ENCODE measurements at places on chromosomes 5 and 9.

DNA sequence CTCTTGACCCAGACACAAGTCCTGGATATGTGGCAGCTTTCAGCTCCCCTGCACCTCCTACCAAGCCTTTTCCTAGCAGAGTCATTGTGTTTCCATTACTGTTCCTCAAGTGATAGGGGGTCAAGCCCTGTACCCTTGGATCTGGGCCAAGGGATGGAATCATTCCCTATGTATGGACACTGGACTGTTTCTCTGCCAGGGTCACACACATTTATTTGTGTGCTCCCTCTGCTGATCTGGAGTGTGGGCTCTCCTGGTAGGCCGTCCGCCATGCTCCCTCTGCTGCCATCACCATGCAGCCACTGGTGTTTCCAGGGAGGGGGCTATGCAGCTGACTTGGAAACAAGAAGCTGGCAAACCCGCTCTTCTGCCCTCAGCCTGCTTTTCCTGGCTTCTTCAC, 9.5 kb downstream of the GM2A start:
- H3K4me3 ChIP-seq, result no peak overlapping the region
- H3K27ac ChIP-seq, result no peak overlapping the region
- no peak for DNase-seq
- peaks cover 37% of the 10 kb centered on the region for H3K36me3 ChIP-seq
- no peaks in the 10 kb centered on the region for H3K27me3 ChIP-seq
- H3K4me1 ChIP-seq, result peaks cover 13% of the 10 kb centered on the region

GRCh38 chr9:79719021-79719420, 147.3 kb downstream of the TLE4 start:
- H3K4me3 ChIP-seq, result no peak overlapping the region
- no peak overlapping the region for H3K27ac ChIP-seq
- H3K4me1 ChIP-seq, result no peaks in the 10 kb centered on the region
- no peaks in the 10 kb centered on the region for H3K27me3 ChIP-seq
- H3K36me3 ChIP-seq, result peaks cover 43% of the 10 kb centered on the region
- no peak for DNase-seq

- H3K36me3 ChIP-seq, result peaks cover 17% of the 10 kb centered on the region
- H3K4me1 ChIP-seq, result peaks cover 3% of the 10 kb centered on the region
- H3K4me3 ChIP-seq, result no peak overlapping the region
- no peak for DNase-seq
These were observed 58.5 kb downstream of the CSF2 start for GRCh38 chr5:132132138-132132537.

DNA sequence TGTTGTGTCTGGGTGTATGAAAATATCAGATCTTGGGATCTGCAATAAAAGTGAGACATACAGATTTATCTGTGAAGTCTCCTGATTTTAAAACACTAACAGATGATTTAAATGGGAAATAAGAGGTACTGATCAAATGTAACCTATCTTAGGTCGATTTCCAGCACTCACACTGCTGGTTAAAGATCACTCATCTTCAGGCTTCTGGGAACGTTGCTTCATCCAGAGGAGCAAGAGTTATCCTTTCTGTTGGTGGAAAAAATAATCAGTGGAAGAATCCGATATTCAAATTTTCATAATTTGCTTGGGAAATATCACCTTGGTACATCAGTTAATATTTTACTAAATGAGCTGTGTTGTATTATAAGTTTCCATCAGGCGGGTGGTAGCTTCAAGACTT, 876.8 kb upstream of the WWC1 start:
- no peak overlapping the region for H3K27ac ChIP-seq
- H3K36me3 ChIP-seq, result no peaks in the 10 kb centered on the region
- DNase-seq, result no peak
- no peaks in the 10 kb centered on the region for H3K4me1 ChIP-seq

DNA sequence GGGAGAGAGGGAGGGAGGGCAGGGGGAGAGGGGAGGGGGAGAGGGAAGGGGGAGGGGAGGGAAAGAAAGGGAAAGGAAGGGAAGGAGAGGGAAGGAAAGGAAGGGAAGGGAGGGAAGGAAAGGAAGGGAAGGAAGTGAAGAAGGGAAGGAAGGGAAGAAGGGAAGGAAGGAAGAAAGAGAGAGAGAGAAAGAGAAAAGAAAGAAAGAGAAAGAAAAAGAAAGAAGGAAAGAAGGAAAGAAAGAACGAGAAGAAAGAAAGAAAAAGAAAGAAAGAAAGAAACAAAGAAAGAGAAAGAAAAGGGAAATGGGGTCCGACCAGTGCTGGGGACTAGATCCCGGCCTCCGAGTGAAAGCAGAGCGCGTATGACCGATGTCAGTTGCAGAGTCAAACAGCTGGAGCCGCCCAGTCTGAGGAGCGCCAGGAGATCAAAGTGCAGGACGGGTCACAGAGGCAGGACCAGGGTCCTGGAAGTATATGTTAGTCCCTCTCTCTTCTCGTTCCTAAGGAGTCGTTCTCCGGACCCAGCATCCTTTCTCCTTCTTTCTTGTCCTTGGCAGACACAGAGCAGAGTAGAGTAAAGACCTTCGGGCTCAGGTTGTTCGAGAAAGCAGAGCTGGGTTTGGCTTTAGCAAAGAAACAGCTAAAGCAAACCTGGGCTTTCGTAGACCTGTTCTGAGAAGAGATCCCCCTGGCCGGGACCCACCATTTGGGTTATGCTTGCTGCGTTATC, 305.4 kb upstream of the MSX2 start:
- peaks cover 3% of the 10 kb centered on the region for H3K27me3 ChIP-seq
- H3K36me3 ChIP-seq, result no peaks in the 10 kb centered on the region
- peak overlapping the region; percentile 10 for H3K4me3 ChIP-seq
- peaks cover 2% of the 10 kb centered on the region for H3K4me1 ChIP-seq

DNA sequence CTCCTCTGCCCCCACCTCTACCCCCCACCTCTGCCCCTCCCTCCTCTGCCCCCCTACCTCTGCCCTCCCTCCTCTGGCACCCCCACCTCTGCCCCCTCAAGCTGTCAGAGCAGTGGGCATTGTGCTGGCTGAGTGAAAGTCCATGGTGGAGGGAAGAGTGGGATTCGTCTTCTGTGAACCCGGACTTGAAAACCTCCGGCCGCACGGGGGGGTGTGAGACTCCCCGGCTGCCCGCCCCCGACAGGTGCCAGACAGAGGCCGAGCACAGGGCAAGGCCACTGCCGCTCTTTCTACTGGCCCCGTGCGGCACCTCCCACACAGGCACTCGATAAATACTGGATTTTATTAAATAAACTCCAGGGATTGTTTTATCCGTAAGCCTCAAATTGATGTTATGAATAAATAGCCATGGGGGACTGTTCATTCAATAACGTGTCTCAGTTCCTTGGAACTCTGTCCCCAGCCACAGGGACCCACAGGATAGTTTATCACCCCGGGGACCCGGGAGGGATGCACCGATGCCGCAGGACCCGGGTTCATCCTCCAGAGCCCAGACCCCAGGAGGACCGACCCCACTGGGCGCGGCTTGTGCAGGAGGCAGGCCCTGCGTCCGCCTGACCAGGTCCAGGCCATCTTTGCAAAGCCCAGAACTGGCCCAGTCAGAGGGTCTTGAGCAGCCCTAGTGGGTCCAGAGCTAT, 2.6 kb upstream of the QRFP start:
- H3K27ac ChIP-seq, result no peak overlapping the region
- H3K27me3 ChIP-seq, result no peaks in the 10 kb centered on the region
- no peaks in the 10 kb centered on the region for H3K4me1 ChIP-seq

- H3K27me3 ChIP-seq, result no peaks in the 10 kb centered on the region
- H3K4me1 ChIP-seq, result no peaks in the 10 kb centered on the region
- DNase-seq, result no peak
- H3K27ac ChIP-seq, result no peak overlapping the region
These were observed 47.4 kb downstream of the POLK start for GRCh38 chr5:75558981-75559632.

GRCh38 chr9:79731171-79731890, 159.6 kb downstream of the TLE4 start:
- peaks cover 24% of the 10 kb centered on the region for H3K36me3 ChIP-seq
- no peak overlapping the region for H3K27ac ChIP-seq
- H3K4me1 ChIP-seq, result peaks cover 12% of the 10 kb centered on the region
- H3K4me3 ChIP-seq, result no peak overlapping the region
- DNase-seq, result peak; percentile 20

GRCh38 chr5:82334856-82335255, 56.7 kb upstream of the RPS23 start:
- H3K4me1 ChIP-seq, result no peaks in the 10 kb centered on the region
- H3K4me3 ChIP-seq, result no peak overlapping the region
- no peaks in the 10 kb centered on the region for H3K36me3 ChIP-seq
- peaks cover 3% of the 10 kb centered on the region for H3K27me3 ChIP-seq

DNA sequence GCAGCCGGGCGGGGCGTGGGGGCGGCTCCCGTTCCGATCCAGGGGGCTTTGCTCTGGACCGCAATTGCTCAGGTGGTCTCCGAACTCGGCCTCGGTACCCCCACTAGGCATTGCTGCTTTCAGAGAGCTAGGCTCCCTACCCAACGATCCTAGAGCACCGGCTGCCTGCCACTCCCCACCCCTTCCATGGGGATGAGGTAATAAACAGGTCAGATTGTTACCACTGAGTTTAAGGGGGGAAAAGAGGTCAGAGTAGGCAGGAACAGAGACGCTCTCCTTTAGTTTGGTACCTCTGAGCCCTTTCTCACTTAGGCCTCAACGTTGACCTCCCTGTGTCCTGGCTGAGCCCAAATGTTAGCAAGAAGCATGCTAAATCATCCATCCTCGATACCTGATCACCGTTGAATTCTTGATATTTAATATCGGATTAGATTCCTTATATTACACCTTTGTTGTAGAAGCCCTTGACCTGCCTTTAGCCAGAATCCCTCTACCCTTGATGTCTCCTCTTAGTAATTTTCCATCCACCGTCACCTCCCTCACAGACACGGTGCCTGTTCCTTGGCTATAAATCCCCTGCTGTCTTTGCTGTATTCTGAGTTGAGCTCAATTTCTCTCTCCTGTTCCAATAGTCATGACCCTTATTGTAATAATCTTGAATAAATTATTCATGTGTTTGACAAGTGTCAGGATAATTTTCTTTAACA, 588 bp upstream of the PLPP1 start:
- no peaks in the 10 kb centered on the region for H3K27me3 ChIP-seq
- H3K27ac ChIP-seq, result peak overlapping the region; percentile 38
- DNase-seq, result no peak
- peak overlapping the region; percentile 86 for H3K4me3 ChIP-seq

DNA sequence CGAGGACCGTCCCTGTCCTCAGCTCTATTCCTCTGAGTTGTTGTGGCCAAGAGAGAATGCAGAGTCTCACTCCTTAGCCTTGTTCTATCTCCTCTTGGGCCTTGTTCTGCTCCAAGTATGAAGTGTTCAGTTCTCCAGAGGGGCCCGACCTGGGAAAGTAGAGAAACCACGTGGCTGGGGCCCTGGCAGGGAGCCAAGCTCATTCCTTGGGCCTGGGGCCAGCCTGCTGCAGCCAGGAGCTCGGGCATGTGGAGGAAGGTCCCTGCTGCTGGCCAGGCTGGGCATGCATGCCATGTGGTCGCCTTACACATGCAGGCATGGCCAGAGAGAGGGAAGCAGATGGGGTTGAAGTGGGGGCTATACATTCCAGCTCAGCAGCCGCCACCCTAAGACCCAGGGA, 60.7 kb downstream of the COL27A1 start:
- H3K4me1 ChIP-seq, result no peaks in the 10 kb centered on the region
- H3K36me3 ChIP-seq, result no peaks in the 10 kb centered on the region
- H3K27ac ChIP-seq, result no peak overlapping the region
- H3K27me3 ChIP-seq, result no peaks in the 10 kb centered on the region

- no peak overlapping the region for H3K4me3 ChIP-seq
- H3K4me1 ChIP-seq, result peaks cover 3% of the 10 kb centered on the region
- DNase-seq, result no peak
- no peaks in the 10 kb centered on the region for H3K36me3 ChIP-seq
These were observed 56.6 kb upstream of the IFNK start for GRCh38 chr9:27467486-27467885.

DNA sequence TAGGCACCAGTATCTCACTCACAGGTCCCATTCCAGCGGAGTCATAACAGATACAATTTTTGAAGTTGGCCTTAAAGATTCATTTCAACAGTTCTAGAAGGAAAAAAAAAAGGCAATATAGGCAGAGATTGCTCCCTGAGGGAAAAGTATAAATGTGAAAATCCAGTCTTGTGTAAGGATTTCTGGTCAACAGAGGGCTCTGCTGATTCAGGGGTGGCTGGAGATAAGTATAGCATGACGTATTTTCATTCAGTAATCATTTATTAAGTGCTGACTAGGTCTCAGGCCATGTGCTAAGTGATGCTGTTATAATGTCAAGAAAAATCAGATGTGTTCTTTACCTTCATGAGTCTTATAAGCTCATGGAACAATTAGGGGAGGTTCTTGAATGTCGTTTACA, 377.3 kb upstream of the MEF2C start:
- no peaks in the 10 kb centered on the region for H3K36me3 ChIP-seq
- no peaks in the 10 kb centered on the region for H3K4me1 ChIP-seq
- no peak overlapping the region for H3K27ac ChIP-seq
- DNase-seq, result no peak
- no peak overlapping the region for H3K4me3 ChIP-seq

DNA sequence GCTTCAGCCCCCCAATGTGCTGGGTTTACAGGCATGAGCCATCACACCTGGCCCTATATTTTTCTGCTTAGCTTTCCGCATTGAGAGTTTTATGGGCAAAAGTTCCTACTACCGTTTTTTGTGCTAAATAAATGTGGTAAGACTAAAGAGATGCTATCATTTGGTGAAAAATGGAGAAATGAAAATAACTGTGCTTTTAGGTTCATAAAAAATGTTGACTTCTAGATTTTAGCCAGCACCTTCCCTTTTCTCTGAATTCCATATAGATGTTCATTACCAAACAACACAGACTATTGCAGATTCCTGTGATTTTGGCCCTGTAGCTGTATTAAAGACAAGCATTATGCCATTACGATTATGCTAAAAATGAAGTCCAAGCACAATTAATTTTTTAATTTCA, 72.0 kb upstream of the CTSL start:
- H3K4me1 ChIP-seq, result no peaks in the 10 kb centered on the region
- no peaks in the 10 kb centered on the region for H3K36me3 ChIP-seq
- no peak for DNase-seq
- H3K27me3 ChIP-seq, result no peaks in the 10 kb centered on the region

GRCh38 chr5:177987326-177987725, 8.7 kb downstream of the PROP1 start:
- H3K4me1 ChIP-seq, result peaks cover 4% of the 10 kb centered on the region
- no peak overlapping the region for H3K4me3 ChIP-seq
- no peaks in the 10 kb centered on the region for H3K36me3 ChIP-seq
- no peak overlapping the region for H3K27ac ChIP-seq

DNA sequence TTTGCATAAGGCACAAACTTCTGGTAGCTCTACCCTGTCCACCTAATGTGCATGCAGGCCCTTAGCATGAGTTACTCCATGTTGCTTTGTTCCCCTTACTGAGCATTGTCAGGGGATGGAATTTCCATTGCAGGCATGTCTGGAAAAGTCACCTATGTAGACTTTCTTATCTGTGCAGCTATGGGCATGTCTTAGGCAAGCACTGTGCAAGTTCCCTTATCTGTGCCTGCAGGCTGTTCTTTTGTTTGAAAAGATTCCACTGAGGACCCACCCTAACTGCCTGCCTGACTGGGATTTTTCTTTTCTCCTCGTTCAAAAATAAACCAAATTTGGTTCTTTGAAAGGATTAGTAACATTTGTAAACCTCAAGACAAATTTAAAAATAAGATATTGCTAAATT, 587.0 kb downstream of the CDH18 start:
- H3K27ac ChIP-seq, result no peak overlapping the region
- H3K27me3 ChIP-seq, result no peaks in the 10 kb centered on the region
- H3K36me3 ChIP-seq, result no peaks in the 10 kb centered on the region
- H3K4me3 ChIP-seq, result no peak overlapping the region
- no peak for DNase-seq
- H3K4me1 ChIP-seq, result no peaks in the 10 kb centered on the region

GRCh38 chr5:98173334-98173733, 600.1 kb upstream of the RGMB start:
- no peak for DNase-seq
- H3K36me3 ChIP-seq, result no peaks in the 10 kb centered on the region
- H3K4me3 ChIP-seq, result no peak overlapping the region
- no peak overlapping the region for H3K27ac ChIP-seq
- H3K4me1 ChIP-seq, result no peaks in the 10 kb centered on the region
